Neural progenitor cell (in vitro differentiated cells): ENCODE measurements at places on chromosomes 1 and 21. TPM values are rescaled to one million over a fixed set of nuclear protein-coding genes. Genes with fewer than 3 reads are reported as not detected.

- no peak for DNase-seq
Observed at GRCh38 chr1:9075022-9075421, 5.6 kb upstream of the SLC2A5 start.

DNA sequence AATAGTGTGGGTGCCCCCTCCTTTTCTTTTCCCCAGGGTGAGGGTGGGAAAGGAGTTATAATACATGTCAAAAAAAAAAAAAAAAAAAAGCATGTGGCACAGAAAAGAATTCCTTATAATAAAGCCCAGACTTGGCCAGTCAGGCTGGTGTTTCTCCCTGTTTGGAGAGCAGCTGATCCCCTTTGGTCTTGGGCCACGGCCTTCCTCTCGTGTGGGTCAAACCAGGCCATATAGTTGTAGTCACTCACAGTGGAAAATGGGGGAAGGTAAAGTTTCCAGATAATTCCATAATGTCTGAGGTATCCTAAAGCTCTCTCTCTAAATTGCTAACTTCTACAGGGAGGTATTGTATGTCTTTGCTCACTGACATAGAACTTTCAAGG is 22.0 kb downstream of the CLIC6 start:
- DNase-seq = no peak

GRCh38 chr1:11617314-11617713 is 36.9 kb downstream of the FBXO2 start:
- no peak for DNase-seq

GRCh38 chr1:231338270-231339128 is at the start of gene SPRTN:
Gene SPRTN (plus strand): TSS chr1:231338293. CDS start chr1:231338384, 91 bp downstream.
- DNase-seq = peak; percentile 73

The LAPTM5 gene
- total RNA-seq = not detected in 2 replicates

DNA sequence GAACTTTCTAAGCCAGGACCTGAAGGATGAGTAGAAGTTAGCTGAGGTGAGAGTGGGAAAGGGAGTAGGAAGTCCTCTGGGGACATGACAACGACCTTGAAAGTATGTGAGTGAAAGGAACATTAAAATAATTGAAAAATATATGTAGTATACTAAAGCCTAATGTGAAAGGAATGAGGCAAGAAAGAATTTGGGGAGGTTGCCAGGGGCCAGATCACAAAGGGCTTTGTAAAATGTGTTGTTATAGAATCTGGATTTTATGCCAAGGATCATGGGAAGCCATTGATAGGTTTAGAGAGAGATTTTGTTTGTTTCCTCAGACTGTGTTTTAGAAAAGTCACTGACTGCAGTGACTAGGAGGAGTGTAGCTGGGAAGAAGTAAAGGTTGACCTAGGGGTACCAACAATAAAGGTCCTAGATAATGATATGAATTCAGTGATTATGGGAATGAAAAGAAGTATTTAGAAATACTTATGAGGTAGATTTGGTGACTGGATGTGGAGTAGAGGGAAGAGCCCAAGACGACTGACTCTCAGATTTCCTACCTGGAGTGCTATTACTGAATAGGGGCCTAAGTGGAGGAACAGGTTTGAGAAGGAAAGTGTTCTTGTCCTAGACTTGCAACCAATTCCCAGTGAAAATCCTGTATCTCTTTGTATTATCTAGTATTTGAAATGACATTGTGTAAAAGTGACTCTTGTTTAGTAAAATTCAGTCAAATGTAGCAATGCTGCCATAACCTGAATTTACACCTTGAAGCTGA is 179.8 kb downstream of the PHTF1 start:
- no peak for DNase-seq

- peak; percentile 26 for DNase-seq
Observed at GRCh38 chr1:85027242-85027983, 20.9 kb downstream of the MCOLN3 start.

DNA sequence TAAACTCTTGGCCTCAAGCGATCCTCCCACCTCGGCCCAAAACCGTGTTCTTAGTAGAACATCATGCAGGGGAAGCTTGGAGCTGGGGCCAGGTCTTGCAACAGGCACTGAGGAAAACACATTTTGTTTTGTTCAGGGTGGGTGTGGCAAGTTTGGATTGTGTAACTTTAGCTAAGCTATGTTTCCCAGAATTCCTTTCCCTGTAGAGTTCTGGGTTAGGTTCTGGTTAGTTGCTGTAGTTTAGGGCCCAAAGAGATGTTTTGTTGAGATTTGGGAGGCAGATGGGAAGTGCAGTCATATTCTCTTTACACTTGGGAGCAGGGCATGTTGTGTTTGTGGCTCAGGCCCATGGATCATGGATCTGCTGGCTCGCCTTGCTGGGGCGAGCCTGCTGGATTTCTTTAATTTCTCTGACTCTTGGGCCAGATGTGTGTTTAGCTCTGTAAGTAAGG is 24.0 kb downstream of the PLA2G5 start:
- no peak for DNase-seq
